ENCODE measurements at places on chromosomes 4 and X.
A peak's percentile ranks its signal among the peaks of the same experiment; 100 is the strongest.

DNA sequence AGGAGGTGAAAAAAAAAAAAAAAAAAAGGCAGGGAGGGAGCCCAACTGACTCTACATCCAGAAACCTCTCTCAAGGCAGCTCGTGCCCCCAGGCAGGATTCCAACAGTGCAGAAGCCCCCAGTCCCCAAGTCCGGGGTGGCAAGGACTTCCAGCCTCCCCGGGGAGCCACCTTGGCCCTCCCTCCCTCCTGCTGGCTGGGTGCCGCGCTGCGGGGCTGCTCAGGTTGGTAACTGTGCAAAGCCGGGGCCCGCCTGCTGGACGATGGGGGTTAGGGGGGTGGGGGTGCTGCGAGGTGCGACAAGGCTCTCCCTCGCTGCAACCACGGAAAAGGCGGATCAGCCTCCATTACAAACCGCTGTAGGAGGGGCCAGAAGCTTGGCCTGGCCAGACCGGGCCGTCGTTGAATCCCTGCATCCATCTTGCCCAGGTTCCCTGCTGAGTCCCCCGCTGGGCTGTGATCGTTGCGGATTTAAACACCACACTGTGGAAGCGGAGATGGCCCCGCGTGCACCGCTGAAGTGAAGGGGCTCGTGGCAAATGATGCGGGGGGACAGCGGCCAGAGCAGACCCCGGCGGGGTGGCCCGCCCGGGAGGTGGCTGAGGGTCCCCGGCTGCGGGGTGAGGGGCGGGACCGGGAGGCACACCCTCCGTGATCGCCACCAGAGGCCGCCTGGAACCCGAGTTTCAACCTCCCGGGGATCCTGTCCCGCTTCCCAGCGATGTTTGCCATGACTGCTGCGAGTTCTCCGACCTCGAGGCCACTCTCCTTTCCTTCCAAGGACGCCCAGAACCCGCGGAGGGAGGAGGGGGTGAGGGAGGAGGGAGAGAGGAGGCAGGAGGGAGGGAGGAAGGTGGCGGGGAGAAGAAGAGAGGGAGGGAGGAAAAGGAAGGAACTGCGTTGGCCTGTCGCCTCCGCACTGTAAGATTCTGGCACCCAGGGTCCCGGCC is 58.0 kb upstream of the DDX3X start:
- DNase-seq: peak; percentile 75

DNA sequence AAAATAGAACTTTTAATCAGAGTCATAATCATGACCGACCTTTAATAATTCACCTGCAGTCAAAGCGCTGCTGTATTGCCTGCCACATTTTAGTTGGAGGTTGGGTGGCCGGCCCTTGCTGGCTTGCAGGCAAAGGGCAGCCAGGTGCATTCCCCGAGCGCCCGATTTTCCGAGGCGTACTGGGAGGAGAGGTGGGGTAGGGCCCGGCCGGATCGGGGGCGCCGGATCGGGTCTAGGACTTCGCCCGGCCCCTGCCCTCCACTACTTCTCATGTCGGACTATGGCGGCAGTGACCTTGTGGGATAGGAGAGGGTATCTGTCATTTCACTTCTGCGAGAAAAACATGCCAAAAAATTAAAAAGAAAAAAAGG is 2.5 kb upstream of the RS1 start:
- peak; percentile 22 for DNase-seq

GRCh38 chrX:116111497-116111896 is 59.0 kb upstream of the AGTR2 start:
- DNase-seq: no peak

- no peak for DNase-seq
Measured at GRCh38 chr4:146214238-146214637, at the start of gene REELD1. Gene REELD1, plus strand, starts transcription at chr4:146214538. Its CDS starts 2,415 bp downstream, at chr4:146216953.

DNA sequence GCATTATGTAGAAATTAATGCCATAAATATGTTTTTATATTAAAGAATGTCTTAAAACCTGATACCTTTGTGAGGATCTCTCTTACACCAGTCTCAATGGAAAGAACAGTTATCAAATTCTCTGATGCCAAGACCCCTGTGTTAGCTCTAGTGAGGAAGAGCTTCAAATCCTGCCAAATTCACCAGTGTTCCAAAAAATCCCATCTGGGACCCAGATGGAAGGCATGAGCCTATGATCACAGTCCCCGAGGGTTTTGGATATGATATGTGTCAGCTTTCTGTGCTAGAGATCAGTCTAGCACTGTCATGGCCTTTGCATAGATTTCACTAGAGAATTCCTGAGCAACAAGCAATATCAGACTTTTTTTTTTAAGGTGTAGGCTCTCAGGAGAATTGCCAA is 412.1 kb downstream of the UBE2NL start:
- no peak for DNase-seq

- no peak for DNase-seq
Measured at GRCh38 chr4:3530051-3530450, 2.2 kb downstream of the LRPAP1 start.

DNA sequence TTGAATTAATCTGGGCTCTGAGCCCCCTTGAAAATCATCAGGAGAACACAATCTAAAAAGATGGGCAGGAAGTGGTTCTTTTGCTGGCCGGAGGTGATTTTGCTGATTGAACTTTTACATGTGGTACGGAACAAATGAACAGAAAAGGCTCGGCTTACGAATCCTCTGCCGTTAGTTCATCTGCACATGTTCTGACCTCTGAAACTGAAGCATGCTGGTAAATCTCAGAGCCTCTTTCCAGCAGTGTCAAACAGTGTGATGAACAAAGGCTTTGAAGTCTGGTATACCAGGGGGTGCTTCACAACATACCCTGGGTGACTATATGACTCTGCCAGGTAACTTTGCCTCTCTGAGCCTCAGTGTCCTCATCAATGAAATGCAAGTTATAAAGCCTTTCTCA is 194.2 kb upstream of the C1QTNF7 start:
- peak; percentile 23 for DNase-seq

GRCh38 chr4:158914218-158914617 is 145.4 kb downstream of the FNIP2 start:
- no peak for DNase-seq

DNA sequence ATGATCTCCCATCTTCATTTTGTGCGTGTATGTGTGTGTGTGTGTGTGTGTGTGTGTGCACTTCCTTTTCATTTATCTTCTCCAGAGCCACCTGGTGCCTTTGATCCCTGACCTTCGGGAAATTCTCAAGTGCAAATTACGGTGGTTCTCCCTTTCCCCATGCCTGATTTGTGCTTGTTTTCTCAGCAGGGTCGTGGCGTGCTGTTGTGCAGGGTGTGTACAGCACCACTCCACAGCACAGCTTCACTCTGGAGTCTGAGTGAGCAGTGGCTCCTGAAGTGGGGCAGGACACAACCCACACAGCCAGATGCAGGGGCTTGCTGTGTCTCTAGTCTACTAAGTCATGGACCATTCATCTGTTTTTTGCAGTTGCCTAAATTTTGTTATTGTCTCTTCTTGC is 114.2 kb upstream of the TBC1D9 start:
- no peak for DNase-seq

- no peak for DNase-seq
Measured at GRCh38 chr4:174928174-174928573, 10.0 kb downstream of the ADAM29 start.

GRCh38 chrX:100643212-100643611 is 787 bp upstream of the SRPX2 start:
- DNase-seq: no peak

DNA sequence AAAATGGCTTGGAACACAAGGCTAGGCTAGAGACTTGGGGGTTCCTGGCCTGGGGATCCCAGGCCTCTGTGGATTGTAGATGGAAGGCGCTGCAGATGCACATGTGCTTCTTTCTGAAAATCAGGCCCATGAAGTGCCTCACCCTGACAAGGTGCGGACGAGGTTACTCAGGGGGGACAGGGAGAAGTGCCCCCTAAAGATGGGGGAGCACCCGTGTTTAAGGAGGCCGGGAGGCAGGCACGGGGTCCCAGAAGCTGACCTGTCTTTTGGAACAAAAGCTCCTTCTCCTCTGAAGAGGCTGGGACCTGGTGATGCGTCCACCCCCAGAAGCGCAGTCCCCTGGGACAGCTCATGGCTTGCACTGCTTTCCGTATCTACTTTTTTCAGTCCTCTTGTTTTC is 2.4 kb downstream of the PDZD4 start:
- no peak for DNase-seq

- no peak for DNase-seq
Measured at GRCh38 chrX:130834149-130834548, 68.9 kb downstream of the ENOX2 start.

DNA sequence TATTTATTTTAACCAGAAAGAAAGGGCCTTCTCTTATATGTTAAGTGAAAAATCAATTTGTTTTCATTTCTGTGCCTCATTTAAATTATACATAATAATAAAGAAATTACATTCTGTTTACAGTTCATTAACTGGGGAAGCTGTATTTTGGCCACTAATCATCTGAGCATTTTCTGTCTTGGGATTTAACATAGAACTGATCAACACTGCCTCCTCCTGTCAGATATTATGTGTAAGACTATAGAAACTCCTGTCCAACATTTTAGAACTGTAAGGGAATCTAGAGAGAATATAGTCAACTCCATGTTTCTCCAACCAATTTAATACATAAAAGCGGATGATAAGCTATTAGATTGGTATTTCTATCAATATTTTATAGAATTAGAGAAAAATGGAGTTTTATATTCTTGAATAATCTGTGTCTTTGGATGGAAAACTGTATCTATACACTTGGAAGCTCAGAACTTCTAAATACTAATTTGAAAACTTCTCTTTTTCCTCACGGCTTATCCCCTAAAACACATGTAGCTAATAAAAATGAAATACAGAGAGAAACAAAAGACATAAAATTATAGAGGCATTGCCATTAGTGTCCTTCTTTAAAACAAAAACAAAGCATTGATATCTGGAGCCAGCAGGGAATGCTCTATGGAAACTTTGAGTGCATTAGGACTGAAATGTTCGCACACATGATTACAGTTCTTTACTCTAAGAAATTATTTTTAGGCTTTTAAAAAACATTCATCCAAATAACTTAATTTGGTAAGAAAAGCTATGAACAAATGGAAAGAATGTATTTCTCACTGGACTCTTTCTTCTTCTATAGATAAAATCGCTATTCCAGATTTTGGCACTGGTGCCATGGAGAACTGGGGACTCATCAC is 33.1 kb downstream of the ENPEP start:
- peak; percentile 28 for DNase-seq
